NCI-H1436 treated with DMSO at 0.1 percent for 48 hours (cell line): ENCODE measurements at places on chromosomes 13 and 19.

DNA sequence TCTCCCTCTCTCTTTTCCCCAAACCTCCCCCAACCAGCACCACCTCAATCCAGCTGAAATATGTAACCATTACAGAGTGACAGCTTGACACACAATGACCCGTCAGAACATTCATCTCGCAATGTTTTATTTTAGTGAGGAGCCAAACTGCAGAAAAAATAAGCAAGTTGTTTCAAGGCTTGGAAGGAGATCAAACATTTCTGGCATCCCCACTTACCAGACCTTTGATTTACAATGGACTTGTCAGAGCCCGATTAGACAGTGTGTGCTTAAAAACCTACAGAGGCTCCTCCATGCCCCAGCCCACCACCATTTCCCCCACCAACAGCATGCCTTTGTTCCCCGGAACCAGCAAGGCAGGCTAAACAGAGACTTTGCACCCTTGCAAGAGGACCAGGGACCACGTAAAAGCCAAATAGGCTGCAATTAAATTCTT, 382.8 kb upstream of the ZNF507 start:
- no peak for DNase-seq

DNA sequence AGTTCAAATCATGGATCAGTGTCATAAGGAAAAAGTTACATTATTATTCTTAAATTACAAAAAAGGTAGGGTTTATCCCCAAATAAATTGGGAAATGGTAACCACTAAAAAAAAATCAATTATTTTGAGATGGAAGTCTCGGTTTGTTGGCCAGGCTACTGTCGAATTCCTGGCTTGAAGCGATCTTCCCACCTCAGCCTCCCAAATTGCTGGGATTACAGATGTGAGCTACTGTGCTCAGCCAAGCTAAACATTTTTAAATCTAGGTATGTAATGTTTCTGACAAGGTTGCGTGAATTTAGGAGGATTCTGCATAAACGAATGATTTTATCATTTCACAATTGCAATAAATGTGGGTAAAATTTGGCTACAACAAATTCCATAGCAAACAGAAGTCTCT, 2.0 kb downstream of the NAA16 start:
- no peak for DNase-seq

DNA sequence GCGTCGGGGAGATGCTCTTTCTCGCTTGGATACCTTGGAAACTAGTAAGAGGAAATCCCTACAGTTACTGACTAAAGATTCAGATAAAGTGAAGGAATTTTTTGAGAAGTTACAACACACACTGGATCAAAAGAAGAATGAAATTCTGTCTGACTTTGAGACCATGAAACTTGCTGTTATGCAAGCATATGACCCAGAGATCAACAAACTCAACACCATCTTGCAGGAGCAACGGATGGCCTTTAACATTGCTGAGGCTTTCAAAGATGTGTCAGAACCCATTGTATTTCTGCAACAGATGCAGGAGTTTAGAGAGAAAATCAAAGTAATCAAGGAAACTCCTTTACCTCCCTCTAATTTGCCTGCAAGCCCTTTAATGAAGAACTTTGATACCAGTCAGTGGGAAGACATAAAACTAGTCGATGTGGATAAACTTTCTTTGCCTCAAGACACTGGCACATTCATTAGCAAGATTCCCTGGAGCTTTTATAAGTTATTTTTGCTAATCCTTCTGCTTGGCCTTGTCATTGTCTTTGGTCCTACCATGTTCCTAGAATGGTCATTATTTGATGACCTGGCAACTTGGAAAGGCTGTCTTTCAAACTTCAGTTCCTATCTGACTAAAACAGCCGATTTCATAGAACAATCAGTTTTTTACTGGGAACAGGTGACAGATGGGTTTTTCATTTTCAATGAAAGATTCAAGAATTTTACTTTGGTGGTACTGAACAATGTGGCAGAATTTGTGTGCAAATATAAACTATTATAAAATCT, 2.7 kb upstream of the KCNRG start:
- DNase-seq, result no peak

DNA sequence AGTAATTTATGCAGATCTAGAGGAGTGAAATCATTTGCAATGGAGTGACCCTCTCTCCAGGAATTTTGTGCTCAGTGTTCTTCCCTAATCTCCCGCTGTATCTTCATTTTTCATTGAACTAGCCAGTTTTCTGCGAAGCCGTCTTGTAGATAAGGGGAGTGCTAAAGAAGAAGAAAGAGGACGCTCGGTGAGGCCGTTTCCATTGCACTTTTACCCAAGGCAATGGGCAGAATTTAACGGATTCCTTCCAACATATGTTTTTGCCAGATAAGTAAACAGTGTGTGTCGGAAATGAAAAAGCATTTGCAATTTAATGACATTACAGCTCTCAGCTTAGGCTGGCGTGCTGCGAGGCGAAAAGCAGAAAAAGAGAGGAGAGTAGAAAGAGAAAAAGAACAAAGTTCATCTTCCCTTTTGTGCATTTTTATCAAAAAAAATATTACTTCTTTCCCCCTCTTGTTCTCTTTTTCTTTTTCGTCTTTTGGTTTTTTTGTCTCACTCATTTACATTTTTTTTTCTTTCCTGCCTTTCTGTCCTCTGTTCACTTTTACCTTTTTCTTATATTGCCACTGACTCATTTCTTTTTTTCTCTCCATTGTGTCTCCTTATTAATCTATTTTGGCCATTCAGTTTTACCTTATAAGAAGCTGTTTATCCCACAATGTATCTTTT, 49.9 kb downstream of the SOX21 start:
- no peak for DNase-seq

- no peak for DNase-seq
Measured at GRCh38 chr13:24459726-24460125, 52.9 kb downstream of the PARP4 start.

DNA sequence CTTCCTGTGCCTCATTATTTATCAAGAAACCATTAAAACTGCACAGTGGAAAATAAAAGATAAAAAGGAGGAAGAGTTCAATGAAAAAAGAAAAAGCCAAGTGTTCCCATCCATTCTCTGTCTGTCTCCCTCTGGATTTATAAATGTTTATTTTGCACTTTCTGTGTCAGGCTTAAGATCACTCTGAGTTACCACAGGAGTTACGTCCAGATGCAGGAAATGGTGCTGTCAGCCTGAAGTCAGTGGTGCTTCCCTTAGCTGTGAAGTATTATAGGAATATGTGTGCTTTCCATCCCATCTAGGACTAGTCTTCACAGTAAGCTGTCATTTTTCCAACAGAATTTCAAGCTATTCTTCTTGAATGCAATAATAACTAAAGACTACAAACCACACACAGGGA, 420.2 kb downstream of the KCTD12 start:
- no peak for DNase-seq

DNA sequence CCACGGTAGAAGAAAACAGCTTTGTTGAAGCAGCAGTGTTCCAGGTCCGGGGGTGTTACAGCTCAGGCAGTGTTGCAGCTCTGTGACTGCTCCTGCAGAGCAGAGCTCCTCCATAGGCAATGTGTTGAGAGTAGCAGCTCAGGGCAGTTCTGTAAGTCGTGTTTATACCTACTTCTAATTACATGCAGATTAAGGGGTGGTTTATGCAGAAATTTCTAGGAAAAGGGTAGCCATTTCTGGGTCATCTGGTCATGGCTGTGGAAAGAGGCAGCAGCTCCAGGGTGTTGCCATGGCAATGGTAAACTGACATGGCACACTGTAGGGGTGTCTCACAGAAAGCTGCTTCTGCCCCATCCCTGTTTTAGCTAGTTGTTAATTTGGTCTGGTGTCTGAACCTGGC, 316.4 kb downstream of the GPC5 start:
- no peak for DNase-seq

- no peak for DNase-seq
Measured at GRCh38 chr13:108056278-108056677, 159.1 kb downstream of the LIG4 start.

DNA sequence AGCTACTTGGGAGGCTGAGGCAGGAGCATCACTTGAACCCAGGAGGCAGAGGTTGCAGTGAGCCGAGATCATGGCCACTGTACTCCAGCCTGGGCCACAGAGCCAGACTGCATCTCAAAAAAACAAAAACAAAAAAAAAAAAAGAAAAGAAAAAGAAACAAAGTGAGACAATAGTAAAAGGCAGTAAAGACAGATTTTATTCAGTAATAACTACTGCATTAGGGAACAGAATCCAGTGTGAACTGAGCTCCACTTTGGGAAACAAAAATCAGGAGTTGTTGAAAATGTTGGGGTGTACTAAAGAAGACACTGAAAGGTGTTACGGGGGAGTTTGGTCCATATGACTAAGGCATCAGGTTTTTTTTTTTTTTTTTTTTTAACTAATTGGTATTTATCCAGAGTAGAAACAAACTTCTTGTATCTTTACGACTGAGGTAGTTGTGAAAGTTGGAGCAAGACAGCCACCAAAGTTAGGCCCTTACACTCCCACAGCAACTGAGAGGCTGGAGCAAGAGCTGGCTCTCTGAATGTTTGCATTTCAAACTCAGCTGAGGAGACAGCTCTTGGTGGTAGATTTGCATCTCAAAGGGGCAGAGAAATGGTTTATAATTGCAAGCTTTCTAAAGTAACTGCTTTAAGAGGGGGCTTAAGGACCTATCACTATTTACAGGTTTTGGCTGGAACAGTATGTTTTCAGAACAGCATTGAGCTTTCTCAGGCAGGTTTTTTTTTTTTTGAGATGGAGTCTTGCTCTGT, 24.2 kb downstream of the ZNF607 start:
- DNase-seq, result no peak

DNA sequence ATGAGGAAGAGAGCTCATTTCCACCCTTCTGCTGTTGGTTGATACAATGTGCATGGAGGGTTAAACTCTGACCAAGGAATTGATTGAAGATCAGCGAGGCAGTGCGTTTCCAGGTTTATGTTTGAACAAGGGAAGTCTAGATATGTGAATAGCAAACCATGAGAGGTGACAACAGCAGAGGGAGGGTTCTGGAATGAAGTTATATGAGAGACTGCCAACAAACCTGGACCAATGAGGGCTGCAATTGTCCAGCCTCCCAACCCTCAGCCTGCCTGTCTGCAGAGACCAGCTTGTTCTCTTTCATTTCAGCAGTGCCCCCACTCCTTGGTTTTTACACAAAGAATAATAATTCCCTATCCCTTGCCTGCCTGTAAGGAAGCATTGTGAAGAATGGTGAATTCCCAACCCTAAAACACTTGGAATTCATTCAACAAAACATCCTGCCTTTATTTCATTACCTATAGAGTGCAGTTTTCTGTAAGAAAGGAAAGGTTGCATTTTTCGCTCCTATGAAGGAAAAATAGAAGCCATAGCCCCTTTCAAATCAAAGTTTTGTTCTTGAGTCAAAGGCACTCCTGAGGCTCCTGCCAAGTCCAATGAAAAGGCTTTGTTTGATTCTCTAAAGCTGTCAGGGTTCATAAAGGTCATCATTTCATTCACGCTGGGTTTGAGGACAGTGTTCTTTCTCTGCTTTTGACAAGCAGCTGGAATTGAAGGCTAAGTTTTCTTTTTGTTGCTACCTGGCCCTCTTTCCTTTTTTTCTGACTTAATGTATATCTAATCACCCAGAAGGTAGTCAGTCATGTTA, 53.6 kb upstream of the ABCC4 start:
- no peak for DNase-seq

DNA sequence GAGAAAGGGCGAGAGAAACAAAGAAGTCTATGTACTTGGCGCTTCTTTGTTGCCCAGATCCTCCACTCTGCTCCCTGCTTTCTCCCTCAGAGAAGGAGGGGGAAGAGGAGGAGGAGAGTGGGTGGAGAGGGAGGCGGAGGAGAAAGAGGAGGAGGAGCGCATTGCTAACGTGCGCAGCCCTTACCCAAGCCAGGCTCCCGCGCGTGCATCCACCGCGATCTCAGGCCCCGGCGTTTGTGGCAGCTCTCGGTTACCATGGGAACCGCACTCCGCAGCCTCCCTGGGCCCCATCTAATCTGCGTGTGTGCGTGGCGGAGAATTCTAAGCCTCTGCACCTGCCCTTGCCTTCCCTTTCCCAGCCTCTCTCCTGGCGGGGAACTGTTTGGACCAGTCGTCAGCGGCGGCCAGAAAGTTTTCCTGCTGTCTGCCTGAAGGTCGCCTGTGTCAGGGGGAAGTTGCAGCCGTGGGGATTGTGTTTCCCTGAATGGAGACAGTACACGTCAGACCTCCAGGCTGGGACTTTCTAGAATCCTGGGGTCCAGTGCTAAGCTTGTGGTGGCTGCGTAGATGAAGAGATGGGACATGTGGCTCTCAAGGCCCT, at the start of gene ERICH6B:
TSS of gene ERICH6B (minus strand) at position 239 of the 601 bp plus-strand sequence. CDS start 18,734 bp downstream, outside the sequence.
- peak; percentile 24 for DNase-seq

- no peak for DNase-seq
Measured at GRCh38 chr19:5083547-5083965, 114.6 kb downstream of the KDM4B start.

- DNase-seq, result no peak
Measured at GRCh38 chr13:26500618-26501320, 56.7 kb upstream of the WASF3 start.

- DNase-seq, result no peak
Measured at GRCh38 chr19:32748497-32748896, 28.9 kb downstream of the TDRD12 start.

DNA sequence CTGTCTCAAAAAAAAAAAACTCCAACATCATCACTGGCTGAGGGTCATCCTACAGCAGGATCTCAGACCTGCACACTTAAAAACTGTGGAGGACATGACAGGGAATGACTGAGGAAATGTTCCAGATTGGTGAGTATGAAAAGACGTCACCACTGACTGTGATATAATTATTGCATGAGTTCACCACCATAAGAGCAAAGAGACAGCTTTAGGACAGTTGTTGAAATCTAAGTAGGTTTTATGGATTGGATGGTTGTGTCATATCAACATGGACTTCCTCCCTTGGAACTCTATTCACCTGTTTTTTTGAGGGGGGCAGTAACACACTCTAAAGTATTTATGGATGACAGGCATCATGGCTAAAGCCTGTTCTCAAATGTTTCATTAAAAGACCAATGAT, 31.5 kb downstream of the KLF12 start:
- DNase-seq, result no peak

DNA sequence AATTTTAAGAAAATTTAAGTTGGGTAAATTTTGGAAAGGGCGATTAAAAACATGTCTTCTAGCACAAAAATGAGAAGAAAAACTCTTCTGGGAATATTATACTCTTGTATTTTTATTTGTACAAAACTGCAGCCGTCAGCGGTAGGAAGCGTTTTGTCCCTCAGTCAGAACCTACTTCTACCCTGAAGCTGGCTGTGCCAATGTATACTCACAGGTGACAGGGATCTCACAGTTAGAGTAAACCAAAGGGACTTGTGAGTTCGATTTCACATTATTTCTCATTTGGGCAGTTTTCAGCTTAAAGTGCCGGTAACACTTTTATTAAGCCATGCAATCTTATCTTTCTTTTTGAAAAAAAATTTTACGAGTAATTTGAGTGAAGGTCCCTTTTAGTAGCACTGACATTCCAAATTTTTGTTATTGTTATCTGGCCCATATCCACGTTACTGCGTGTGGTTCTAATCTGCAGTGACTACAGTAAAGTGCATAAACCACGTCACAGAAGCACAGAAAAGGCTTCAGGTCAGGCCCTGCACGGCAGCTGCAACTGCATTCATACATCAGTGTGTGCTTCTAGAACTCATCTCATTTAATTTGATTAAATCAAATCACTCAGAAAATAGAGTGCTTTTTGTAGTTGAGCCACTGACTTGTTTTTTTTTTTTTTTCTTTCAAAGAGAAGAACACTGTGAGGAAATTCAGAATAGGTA, 387.3 kb downstream of the LIG4 start:
- DNase-seq, result no peak

GRCh38 chr19:24159707-24160106, 72.7 kb downstream of the ZNF254 start:
- DNase-seq, result no peak
